ENCODE measurements at places on chromosomes 1 and 21.
A peak's percentile ranks its signal among the peaks of the same experiment; 100 is the strongest.

DNA sequence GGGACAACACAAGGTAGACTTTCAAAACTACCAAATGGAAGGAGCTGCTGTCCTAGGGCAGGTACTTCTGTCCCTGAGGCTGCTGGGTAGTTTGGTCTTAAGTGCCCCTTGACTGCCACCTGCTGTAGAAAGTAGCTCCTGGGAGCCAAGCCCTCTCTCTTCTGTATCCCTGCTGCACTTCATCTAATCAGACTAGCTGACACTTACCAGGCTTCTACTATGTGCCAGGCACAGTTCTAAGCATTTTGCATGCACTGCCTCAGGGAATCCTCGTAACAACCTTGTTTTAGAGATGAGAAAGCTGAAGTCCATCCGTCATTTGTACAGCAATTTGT is 15.9 kb upstream of the SRSF4 start:
- peak; percentile 24 for DNase-seq

- DNase-seq, result no peak
Observed at GRCh38 chr1:21293537-21294265, 3.4 kb upstream of the ECE1 start.

DNA sequence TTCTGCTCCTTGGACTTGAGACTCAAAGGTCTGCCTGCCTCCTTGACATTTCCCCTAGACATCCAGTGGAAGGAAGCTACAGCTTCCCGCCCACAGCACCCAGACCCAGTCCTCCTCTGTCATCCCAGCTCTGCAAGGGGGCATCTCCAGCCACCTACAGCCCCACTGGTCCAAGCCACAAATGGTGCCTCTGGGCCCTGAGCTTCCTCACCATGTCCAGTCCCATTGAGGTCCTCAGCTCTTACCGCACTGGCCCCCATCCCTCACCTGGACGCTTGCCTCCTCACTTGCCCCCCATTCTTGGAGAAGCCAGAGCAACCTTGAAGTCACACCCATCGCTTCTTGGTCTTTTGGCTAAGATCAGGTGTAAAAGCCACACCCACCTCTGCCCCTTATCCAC is 13.2 kb downstream of the PODN start:
- no peak for DNase-seq

DNA sequence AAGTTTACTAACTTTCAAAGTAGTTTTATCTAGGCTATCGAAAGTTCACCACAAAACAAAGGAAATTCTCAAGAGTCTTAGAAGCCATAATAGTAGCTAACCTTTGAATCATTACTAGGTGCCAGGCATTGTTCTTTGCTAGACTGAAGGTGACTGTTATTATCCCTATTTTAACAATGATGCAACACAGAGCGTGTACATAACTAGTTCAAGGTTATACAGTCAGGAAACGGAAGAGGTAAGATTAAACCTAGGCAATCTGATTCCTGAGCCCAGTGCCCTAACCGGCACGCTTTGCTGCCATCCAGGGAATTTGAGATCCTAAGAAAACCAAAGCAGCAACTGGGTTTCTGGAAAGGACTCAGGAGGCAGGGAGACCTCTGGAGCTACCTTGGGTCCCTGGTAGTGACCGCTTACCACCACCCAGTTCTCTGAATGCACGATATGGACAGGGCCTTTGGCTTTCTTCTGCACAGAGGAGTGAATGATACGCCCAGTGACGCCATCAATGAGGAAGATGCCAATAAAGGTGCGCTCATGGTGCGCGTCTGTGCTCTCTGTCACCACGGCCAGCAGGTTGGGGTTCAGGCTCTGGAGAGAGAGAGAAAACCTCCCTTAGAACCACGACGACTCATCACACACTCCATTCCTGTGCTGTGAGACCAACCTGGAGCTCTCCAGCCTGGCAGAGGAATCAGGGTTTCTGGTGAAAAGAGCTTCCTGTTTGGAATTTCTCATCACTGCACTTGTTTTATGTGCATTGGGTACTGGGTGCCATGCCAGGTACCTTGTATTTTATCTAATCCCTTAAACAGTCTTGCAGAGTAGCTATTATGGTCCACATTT is 13.1 kb upstream of the UBR4 start:
- DNase-seq, result no peak

DNA sequence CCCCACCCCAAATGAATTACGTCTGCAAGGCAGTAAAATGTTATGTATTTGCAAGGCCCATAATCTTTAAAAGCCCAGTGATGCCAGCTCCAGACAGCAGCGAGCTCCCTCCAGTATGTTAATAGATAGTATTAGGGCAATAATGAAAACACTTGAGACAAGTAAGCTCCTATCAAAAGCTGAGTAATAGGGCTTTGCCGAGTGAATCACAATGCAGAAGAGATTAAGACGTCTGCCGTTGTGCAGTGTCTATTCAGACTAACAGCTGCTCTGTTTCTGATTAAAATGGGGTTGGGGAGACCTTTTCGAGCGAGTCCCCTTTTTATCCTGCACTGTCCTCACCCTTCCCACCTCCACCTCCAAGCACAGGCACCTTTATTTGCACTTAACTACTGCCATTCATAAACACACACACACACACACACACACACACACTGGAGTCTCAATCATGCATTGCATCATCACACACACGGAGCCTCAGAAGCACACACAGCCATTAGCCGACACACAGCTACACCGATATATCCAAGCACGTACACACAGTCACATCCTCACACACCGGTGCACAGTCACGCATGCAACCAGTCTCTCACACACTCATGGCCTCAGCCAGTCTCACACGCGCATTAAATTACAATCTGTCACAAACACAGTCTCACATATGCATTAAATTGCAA is 46.0 kb upstream of the FOXO6 start:
- no peak for DNase-seq

GRCh38 chr1:241696815-241697639 is 44.9 kb downstream of the WDR64 start:
- DNase-seq, result no peak

DNA sequence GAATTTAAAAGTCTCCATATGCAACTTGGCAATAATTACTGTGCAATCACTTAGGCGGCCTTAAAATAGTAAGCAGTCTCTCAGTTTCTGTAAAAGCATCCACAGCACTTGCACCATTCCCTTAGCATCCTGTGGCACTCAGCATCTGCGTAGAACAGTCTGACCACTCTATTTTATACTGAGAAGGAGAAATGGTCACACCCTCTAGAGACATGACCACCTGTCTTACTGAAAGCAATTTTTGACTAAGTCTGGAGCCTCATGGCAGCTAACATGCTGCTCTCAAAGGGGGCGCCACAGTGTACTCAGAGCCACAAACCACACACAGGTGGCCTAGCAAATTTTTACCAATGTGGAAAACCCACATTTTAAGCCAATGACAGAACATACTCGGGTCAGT is 62.0 kb downstream of the KCNK1 start:
- no peak for DNase-seq

GRCh38 chr1:64494659-64495058 is 24.7 kb downstream of the CACHD1 start:
- no peak for DNase-seq

DNA sequence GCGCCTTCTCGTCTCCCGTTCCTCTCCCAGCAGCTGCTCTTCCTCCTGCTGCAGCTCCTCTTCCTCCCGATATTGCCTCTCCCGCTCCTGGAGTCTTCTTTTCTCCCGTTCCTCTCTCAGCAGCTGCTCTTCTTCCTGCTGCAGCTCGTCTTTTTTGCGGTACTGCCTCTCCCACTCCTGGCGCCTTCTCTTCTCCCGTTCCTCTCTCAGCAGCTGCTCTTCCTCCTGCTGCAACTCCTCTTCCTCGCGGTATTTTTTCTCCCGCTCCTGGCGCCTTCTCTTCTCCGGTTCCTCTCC is 5.3 kb downstream of the TCHH start:
- DNase-seq, result no peak

DNA sequence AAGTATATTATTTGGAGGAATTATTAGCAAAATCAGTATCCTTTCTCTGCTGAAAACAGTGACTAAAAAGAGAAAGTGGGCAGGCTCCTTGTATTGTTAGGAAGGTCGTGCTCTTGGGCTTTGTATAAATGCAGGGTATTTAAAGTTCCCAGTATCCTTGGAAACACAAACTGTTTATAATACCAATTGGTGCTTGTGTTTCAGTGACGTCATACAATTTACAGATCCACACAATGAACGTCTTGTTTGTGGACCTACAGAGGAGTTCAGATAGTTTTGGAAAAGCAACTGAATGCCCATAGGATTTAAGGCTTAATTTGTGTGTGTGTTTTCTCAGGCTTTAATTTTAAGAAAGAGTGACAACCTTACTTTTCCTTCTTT is 168.2 kb downstream of the RASAL2 start:
- DNase-seq, result no peak

GRCh38 chr1:176501599-176501998 is 38.6 kb downstream of the PAPPA2 start:
- DNase-seq, result no peak

- DNase-seq, result no peak
Observed at GRCh38 chr1:99788896-99789295, 22.5 kb upstream of the FRRS1 start.

GRCh38 chr1:117046781-117047180 is 13.3 kb upstream of the TTF2 start:
- DNase-seq, result no peak

DNA sequence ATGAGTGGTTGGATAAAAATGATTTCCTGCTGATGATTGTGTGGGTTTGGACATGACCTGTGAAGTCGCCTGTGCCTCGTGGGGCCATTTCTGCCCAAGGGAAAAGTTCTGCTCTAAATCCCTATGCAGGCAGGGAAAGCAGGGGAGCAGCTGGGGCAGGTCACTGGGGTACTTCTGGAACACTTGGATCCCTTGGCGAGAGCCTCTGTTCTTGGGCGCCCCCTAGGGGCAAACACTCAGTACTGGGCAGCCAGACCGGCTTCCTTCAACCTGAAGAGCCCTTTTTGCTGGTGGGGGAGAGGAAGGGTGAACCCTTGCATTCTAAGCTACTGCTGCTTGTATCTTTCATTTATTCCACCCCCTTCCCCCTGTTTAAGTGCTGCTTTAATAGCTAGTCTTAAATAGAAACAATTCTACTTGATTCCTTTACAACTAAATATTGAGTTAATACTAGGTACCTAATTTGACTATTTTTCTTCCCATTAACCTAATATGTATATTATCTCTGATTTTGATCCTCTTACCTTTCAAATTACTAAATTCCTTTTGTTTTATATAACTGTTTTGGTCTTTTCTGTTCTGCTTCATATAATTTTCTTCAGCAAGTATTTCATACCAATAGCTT is 5.1 kb upstream of the CLEC20A start:
- peak; percentile 31 for DNase-seq

DNA sequence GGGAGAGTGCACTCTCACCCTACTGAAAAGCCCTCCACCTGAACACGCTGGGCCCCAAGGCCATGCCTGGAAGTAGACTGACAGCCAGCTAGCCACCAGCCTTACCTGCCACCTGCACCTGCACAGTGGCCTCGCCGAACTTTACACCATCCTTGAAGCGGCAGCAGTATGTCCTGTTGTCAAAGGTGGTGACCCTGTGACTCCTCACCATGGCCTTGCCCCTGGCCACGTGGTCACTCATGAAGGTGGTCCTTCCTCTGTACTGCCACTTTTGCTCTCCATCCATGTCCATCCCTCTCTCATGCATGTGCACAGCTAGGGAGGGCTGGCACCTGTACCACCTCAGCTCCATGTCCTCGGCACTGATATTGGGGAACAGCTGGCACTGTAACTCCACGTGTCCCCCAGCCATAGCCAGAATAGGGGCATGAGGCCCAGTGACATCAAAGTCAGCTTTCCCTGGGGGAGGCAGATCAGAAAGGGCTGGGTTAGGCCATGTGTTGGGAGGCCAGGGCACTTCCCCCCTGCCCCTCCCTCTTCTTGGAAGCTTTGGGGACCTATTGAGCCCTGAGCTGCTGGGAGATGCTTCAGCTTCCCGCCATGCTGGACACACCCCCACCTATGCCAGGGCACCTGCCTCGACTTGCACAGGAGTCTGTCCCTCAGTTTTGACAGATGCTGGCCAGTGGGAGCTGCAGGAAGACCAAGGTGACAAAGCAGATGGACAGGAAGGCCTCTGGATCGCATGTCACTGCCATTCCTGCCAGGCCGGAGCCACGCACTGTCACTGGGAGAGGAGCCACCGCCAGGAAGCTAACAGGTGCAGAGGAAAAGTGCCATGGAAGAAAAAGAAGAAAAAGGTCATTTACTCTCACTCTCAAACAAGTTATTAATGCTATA is 24.6 kb downstream of the RNF187 start:
- DNase-seq, result no peak

GRCh38 chr1:221439747-221440501 is 302.0 kb downstream of the DUSP10 start:
- peak; percentile 79 for DNase-seq

DNA sequence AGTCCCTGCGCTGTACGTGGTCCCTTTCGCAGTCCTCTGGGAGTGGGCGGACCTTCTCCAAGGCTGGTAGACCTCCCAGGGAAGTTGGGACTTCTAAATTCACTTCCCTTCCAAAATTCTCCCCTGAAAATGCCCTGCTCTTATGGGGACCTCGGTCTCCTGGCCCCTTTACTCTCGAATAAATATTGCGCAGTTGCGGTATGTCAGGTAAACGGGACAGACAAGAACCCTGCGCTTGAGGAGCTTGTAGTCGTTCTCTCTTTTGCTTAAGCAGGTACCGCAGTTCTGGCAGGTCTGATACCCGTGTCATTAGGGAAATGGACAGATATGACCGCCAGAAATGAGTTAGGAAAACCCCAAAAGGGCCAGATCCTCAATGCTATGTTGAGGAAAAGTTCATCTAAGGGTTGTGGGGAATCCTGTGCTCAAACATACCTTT is 561 bp downstream of the KIF2C start:
- no peak for DNase-seq

- DNase-seq, result no peak
Observed at GRCh38 chr1:115301438-115302020, 36.5 kb downstream of the NGF start.

DNA sequence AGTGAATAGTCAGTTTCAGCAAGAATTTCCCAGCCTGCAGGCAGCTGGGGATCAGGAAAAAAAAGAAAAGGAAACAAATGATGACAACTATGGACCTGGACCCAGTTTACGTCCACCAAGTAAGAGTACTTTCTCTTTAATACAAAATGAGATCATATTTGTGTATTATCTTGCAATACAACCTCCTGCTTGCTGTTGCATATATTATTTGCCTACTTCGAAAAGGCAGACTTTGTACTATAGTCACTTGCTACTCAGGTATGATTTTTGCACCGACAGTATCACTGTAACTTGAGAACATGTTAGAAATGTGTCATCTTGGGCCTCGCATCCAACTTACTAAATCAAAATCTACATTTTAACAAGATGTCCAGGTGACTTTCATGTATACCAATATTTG is 30.4 kb downstream of the PRRC2C start:
- no peak for DNase-seq

- no peak for DNase-seq
Observed at GRCh38 chr1:33022650-33023200, 14.0 kb downstream of the AK2 start.

DNA sequence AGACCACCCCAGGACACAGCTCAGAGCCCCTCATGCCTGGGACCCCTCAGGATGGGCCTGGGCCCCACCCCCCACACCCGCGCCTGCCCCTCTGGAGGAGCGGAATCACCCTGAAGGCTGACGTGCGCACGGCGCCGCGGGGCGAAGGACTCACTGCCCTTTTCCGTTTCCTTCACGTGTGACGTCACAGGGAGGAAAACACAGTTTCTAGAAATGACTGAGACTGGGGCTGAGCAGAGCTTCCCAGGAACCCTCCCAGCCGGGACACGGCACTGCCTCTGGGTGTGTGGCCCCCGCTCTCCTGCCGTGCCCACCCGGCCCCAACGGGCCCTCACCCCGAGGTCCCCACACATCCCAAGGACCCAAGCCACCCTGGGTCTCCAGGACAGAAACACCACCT is 5.4 kb upstream of the TNFRSF4 start:
- DNase-seq, result no peak

- DNase-seq, result no peak
Observed at GRCh38 chr1:235928197-235928596, 61.5 kb upstream of the LYST start.

Measured in GM04504 (cell line).